ENCODE measurements at places on chromosomes 3 and 15.

- peak; percentile 78 for DNase-seq
Measured at GRCh38 chr3:194472290-194472920, 14.4 kb downstream of the ATP13A3 start.

DNA sequence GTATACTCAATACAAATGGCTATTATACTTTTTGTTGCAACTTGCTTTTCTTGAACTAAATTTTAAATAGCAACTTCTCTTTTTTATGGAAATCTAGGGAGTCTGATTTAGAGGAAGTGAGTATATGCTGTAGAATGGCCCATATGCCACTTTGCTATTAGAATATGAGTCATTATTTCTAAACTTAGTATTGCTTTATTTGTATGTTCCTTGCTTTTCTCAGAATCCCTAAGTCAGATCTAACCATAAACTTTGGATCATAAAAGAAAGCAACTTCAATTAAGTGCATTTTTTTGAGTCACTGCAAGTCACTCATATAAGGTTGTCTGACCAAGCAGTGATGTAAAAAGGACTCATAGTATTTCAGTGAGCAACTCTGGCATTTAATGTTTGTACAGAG lies 17.5 kb upstream of the SPTSSB start:
- DNase-seq, result no peak

DNA sequence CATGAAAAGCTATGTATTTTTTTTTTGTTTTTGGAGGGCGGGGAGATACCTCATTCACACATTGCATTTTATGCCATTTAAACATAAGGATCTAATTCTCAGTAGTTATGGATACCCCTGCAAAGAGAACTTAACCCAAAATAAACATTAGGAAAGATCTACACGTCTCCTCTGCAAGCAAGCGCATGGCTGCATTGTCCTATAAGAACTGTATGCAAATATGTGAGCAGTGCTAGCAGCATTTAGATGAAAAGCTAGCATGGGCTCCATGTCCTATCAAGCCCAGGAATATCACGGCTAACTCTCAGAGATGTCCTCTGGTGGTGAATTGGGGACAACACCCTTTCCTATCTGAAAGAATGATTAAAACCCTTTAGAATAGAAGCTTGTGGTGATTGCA lies 292.8 kb downstream of the MEX3B start:
- DNase-seq, result no peak

DNA sequence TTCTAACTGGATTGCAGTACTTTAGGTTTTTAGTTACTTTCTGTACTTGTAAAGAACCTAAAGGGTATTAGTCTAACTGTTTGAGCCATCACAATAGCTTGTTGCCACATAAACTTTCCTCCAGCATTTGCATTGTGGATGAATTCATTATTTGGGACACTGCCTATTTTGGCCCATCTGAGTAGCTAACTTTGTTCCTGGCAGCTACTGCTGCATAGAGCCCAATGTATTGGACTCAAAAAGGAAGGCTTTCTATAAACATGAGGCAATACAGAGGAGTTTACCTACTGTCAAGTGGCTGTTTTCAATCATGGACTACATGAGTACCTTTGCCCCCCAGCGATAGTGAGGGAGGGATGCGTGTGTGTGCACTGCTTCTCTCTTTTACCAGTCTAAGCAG lies 1.9 kb downstream of the ROBO2 start:
- DNase-seq, result no peak

DNA sequence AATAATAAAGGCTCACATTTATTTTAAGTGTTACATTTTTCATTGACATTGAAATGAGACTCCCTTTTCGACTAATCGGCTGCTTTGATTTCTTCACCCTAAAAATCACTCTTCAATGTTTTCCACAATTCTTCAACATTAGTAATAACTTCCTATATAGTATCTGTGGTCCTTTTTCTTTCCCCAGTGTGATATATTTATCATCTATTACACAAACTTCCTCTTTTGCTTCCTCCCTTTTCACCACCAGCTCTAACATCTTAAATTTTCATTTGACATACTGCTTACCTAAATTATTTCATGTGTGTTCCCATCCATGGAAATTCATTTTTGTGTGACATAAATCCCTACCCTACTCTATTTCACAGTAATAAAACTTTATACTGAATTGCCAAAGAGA lies 244.4 kb downstream of the TIGIT start:
- DNase-seq, result no peak

Data from fibroblast of villous mesenchyme (primary cell).